ENCODE measurements at places on chromosomes 6 and 20.

- no peak for DNase-seq
Observed at GRCh38 chr6:74269600-74269858, 573.5 kb downstream of the CD109 start.

- DNase-seq = no peak
Observed at GRCh38 chr6:23587582-23587981, 538.4 kb upstream of the NRSN1 start.

DNA sequence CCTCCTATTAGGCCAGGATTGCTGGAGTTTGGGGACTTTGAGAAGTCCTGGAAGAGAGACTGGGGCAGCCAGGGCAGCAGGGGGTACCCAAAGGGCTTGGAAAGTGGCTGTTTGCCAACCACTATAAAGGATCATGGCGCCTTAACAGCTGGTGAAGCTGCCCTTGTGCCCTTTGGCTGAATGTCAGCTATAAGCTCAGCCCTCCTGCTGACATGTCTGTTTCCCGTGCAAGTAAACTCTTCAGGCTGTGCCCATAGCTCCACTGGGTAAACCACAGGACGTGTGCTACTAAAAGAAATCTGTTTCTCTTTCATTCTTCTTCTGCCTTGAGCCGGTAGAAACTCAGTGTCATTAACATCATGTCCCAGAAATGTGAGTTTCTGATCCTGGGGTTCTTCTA lies 97.3 kb downstream of the CAP2 start:
- peak; percentile 53 for DNase-seq

- DNase-seq = peak; percentile 79
Observed at GRCh38 chr6:15473741-15474161, 189.1 kb downstream of the DTNBP1 start.

GRCh38 chr20:37822141-37822601 lies 80.8 kb upstream of the VSTM2L start:
- peak; percentile 80 for DNase-seq

- DNase-seq = peak; percentile 92
Observed at GRCh38 chr6:27146706-27147505, 100.6 kb upstream of the PRSS16 start.

GRCh38 chr6:129015721-129016120 lies 132.8 kb downstream of the LAMA2 start:
- DNase-seq = no peak

- DNase-seq = no peak
Observed at GRCh38 chr20:3400260-3401155, 7.0 kb downstream of the DNAAF9 start.

- DNase-seq = peak; percentile 52
Observed at GRCh38 chr6:100116411-100117194, 122.6 kb upstream of the MCHR2 start.

- no peak for DNase-seq
Observed at GRCh38 chr6:35533981-35534380, 21.3 kb upstream of the TULP1 start.

DNA sequence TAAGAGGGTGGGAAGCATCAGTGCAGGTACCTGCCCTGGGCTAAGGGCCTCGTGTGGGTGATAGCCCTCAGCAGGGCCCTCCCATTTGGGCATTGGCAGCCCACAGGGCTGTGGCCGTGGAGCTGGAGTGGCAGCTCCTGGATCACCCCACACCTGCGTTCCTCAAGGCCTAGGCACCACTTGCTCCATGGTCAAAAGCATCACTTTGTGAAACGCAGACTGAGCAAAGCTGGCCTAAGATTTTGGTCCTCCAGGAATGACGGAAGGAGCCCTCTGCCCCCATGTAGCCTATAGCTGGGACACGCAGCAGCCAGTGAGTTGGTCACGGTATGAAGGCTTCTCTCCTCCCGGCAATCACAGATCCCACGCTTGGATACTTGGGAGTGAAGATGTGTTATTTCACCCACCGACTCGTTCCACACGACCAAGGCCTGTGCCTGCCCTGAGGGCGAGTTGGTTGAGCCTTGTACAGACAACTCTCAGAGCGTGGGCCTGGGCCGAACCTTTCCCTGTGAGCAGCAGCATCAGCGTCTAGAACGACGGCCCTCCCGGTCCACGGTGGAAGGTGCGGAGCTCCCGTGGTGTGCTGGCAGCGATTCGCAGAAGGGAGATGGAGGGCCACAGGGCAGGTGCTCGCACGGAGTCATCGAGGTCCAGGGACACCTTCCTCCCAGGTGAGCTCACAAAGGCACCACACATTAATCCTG lies 39.7 kb downstream of the THBS2 start:
- DNase-seq = no peak

GRCh38 chr6:148195511-148195910 lies 147.1 kb upstream of the SASH1 start:
- no peak for DNase-seq

DNA sequence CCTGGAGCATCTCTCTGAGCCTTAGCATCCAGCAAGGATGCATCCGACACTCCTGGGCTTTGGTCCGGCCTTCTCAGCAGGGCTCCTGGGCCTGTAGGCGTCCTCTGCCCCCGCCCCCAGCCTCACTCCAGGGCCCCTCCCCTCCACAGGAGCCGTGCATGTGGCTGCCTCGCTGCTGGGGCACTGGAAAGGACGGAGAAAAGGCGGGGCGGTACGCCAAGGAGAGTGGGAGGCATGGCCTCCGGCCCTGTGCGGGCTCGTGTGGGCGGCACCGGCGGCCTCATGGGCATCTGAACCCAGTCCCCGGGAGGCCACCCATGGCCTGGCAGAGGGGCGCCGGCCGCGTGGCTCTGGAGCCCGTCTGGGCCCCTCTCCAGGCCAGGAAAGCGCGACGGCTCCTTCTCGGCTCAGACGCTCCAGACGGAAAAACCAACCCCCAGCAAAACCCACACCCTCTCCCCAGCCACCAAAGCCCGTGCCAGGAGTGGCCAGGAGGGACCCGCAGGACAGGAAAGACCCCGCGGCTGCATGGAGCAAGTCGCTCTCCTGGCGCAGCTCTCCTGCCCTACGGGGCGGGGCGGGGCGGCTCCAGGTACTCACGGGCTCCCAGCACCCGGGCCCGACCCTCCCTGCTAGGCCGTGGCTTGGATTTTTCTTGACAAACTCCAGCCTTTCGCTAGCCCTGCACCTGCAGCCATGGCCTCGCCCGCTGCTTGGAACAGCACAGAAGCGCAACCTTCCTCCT lies 419.9 kb downstream of the QKI start:
- DNase-seq = no peak

GRCh38 chr20:55255016-55255415 lies 750.3 kb downstream of the CBLN4 start:
- DNase-seq = no peak

GRCh38 chr20:39706184-39706663 lies 744.1 kb downstream of the DHX35 start:
- peak; percentile 3 for DNase-seq

DNA sequence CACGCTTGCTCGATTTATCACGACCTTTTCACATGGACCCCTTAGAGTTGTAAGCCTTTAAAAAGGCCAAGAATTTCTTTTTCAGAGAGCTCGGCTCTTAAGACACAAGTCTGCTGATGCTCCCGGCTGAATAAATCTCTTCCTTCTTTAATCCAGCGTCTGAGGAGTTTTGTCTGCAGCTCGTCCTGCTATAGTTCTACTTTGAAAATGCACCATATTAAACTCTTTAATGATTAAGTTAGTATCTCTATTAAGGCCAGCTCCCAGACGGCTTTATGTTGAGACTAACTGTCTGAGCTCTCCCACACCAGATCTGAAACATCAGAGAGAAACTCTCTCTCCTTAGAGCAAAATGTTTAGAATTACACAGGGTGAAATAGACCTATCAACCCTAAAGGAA lies 18.0 kb upstream of the GSTA3 start:
- DNase-seq = no peak

GRCh38 chr6:74785236-74785635 lies 420.6 kb downstream of the COL12A1 start:
- no peak for DNase-seq
